ENCODE measurements at places on chromosomes 11 and 22.

GRCh38 chr11:118605116-118605867, 2.1 kb upstream of the PHLDB1 start:
- DNase-seq = peak; percentile 22

GRCh38 chr11:35177370-35177769, 38.4 kb downstream of the CD44 start:
- peak; percentile 44 for DNase-seq

GRCh38 chr22:27810609-27811151, 9.1 kb upstream of the MN1 start:
- DNase-seq = no peak

DNA sequence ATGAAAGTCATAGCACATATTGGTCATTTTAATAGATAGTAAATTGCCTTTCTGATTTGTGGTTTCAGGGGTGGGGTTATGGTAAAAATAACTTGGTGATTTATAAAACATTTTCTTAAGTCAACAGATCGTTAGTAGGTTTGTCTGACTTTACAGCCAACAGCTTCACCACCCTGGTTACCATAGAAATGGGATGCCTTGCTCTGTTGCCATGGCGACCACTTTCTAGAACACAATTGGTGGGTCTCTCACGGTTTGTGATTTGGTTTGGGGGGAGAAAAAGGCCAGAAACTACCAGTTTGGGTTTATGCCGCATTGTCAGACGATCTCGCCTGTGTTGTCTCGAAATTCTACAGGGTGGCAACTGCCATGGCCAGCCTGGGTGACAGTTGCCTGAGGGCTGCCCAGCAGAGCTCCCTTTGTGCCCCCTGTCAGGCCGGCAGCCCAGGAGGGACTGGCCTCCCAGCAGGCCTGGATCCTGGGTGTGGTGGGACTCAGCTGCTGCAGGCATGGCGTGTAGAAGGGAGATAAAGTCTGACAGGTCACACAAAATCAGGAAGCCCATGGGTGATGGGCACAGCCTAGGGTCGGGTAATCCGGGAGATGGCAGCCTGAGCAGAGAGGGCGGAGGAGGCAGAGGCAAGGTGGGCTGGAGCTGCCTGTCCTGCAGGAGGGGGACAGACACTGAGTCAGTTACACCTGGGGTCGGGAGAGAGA, 30.9 kb downstream of the KCNC1 start:
- DNase-seq = no peak

- DNase-seq = no peak
Measured at GRCh38 chr11:68204402-68204801, 8.7 kb downstream of the KMT5B start.

- DNase-seq = peak; percentile 18
Measured at GRCh38 chr22:28341001-28341400, 338.6 kb downstream of the TTC28 start.

DNA sequence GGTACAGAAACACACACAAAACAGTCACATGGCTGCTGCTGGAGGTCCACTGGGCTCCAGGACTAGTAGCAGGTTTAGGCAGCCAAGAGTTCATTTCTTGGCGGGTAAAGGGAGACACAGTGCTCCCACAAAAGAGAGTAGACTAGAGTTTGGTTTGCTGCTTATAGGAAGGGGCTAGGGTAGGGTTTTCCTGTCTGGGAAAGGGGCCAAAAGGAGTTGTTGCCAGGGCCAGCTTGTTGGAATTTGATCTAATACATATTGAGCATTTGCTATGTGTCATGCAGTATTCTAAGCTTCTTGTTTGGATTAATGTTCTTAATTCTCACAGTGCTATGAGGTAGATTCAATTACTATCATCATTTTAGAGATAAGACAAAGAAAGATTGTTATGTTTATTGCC, 195.1 kb upstream of the PLET1 start:
- DNase-seq = no peak

All from astrocyte of the cerebellum (primary cell).